AG09309 (cell line): ENCODE measurements at places on chromosomes 2 and 18.

GRCh38 chr18:79803611-79804051, 5.9 kb downstream of the KCNG2 start:
- DNase-seq, result no peak

DNA sequence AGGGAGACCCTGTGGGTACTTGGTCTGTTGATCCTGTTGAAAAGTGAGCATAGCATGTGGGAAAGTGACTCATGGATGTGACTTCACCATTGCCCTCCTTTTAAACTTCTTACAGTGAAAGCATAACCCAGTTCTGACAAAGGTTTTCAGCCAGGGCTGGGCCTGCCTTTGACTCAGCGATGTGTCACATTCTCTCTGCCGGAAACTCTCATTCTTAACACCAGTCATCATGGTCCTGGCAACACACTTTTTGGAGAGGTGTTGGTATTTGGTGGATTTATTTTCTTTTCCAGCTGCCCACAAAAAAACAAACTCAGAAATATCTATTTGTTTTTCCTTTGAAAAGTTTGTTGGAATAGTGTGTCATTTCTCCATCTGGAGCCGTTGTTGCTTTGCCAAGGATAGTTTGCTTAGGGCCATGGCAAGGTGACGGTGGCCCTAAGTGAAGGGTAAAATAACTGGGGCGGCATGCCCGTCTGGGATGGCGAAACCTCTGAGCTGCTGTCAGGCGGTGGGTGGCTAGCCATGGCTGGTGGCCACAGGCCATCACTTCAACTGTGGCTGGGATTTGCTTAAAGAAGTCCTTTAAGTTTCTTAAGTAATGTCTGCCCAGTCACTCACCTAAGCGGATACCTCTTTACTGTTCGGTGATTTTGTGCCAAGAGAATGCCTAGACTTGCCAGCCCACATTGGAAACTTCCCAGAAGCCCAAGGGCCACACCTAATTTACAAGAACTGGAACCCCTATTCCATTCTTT, 123.3 kb downstream of the LTBP1 start:
- peak; percentile 90 for DNase-seq

DNA sequence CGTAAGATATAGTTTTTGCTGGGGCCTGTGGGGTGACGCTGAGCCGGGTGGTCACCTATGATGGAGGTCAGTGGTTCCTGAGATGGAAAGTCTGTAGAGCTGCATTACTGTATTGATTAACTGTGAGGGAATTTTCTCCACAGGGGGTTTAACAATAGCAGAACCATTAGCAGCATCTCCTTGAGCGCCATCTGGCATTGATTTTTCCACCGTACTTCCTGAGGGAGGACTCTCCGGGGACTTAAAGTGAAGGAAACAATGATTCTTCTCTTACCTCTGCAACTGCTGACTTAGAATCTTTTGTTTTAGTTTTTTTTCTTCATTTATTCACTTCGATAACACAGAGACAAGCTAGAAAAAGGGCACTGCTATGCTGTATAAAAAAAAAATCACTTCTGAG, 22.6 kb upstream of the RNF125 start:
- DNase-seq, result no peak

- no peak for DNase-seq
These were observed 148.9 kb downstream of the AGPS start for GRCh38 chr2:177541258-177541991.

DNA sequence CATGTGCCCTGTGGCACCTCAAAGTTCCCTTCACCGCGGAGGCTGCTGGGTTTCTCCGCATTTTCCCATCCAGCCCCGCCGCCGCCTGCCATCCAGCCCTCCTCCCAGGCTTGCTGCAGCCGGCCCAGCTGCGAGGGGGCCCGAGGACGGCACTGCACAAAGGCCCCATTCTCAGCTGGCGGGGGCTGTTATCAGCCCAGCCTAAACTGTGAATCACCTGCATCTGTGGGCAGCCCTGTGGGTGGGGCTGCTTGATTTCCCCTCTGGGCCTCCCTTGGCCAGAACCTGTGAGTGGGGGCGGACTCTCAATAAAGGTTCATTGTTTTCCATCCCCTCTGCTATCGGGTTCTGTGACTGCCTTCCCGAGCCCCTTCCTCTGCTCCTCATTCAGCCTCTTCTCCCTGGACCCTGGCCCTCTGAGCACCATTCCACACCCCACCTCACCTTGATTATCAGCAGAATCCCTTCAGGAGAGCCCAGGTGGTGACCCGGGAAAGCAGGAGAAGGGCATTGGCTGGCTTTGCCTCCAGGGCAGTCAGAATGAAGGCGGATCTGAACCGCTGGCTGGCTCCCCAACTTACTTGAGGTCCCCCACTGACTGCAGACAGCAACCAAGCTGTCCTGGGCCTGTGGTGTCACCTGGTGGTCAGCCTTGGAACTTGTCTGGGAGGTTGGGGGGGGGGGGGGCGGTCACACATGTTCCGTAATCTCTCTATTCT, 204.5 kb downstream of the ZFP36L2 start:
- DNase-seq, result no peak

DNA sequence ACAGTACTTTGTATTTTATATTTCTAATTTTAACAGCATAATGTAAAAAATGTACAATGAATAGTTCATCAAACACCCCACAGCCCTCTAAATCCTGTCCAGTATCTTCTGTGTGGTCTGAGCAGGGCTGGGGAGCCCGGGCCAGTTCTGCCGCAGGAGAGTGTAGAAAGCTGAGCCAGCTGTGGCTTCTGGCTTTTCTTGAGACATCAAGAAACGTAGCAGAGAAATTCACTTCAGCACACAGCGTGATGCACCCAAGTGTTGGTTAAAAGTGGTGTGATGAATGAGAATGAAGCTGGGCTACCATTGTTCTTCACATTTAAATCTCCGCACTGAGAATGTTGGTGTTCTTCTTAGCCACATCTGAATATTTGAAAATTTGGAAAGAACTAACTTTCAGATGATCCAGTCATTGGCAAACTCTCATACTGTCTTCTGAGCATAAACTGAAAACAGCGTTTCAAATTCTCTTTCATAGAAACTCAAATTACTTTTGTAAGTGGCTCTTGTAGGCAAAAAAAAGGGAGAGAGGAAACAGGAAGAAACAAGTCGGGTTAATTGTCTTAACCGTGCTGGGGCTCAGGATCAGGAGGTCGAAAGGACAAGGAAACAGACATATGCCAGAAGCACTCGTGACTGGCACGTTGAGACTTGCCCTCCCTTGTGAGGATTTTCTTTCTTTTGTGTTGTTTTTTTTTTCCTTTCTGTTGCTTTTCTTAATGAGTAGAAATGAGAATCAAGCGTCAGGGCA, 23.4 kb upstream of the TMEM87B start:
- DNase-seq, result no peak

GRCh38 chr2:98522854-98523253, 78.2 kb downstream of the INPP4A start:
- no peak for DNase-seq

- DNase-seq, result no peak
These were observed 310.4 kb upstream of the NT5C1B start for GRCh38 chr2:18899725-18900124.

GRCh38 chr2:19592197-19592596, 233.8 kb upstream of the OSR1 start:
- DNase-seq, result no peak

DNA sequence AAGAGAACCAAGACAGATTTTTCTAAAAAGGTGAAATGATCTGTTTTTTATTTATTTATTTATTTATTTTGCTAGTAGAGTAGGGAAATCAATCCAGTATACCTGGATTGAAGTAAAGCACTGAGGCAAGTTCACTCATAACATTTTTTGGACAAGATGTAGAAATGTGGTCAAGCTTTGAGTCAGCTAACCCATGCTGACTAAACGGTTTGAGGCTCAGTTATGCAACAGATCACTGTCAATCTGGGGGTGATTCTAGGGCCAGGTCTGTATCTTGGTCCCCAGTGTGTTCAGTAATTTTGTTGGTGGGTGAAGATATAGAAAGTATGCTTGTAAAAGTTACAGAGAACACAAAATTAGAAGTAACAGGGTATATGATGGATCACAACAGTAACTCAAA, 60.2 kb downstream of the RMDN2 start:
- peak; percentile 65 for DNase-seq

DNA sequence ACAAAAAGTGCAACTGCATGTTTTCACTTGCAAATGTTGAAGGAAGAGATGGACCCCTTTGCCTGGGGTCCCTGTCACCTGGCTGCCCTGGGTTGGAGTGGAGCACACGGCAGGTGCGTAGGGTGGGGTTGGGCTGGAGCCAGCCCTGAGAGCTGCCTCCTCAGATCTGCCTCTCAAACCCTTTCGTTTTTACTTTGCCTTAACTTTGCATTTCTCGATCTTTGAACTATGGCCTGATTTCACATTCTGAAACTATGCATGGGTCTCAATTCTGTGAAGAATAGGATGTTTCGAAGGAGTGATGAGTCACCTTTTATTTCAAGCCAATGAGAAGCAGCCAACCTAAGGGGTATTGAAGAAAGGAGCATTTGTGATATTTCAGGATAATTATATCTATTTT, 132.8 kb downstream of the ACOXL start:
- no peak for DNase-seq

- DNase-seq, result no peak
These were observed 127.6 kb upstream of the SERPINE2 start for GRCh38 chr2:224166654-224167053.

DNA sequence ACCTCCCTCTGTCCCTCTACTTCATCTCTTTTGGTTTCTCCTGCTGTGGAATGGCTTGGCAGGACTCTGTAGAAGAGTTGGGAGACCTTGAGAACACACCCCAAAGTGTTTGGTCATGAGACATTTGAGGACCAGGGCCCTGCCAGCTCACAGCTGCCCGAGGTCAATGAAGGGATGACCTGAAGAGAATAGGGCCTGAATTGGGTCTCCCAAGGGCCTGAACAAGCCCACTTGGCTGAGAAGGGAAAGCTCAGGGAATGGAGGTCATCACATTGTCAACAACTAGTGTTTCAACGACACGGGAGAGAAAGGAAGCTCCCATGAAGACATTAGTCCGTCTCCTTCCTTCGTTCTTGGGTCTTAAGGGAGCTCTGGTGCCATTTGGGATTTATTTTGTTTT, 52.8 kb downstream of the TTC32 start:
- no peak for DNase-seq

DNA sequence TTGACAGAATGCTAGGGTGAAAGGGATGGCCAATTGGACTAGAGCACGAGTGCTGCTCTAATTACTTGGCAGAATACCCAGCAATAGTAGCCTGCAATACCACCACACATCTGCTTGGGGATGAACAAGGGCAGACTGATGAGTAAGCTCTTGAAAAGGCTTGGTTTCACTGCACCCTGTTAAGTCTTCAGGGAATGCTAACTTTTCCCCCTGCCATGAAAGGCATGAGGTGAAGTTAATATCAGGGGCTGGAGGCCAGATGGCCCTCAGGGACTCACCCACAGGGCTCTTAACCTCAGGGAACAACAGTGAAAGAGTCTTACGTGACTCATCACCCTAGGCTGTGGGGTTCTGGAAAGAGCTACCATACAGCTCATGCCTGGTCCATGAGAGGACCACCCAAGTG, 51.7 kb upstream of the MYL1 start:
- DNase-seq, result no peak

DNA sequence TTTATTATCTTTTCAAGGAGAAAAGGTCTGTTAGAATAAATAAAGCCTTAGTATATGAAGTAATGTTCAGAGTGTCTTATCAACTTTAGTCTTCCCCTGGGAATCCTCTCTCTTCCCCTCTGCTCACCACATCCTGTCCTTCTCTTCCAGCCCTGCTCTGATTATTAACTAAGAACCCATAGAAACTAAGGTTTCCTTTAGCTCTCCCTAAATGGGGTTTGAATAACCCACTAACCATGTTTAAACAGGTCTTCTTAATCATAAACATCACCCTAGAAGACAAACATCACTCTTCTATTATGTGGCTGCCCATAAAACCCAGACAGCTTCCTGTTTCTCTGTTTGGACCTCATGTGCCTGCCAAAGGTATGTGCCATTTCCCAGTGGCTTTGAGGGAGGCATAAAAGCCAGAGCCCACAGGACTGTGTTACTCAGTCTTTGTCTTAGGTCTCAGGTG, 50.1 kb downstream of the SLC14A1 start:
- DNase-seq, result no peak

DNA sequence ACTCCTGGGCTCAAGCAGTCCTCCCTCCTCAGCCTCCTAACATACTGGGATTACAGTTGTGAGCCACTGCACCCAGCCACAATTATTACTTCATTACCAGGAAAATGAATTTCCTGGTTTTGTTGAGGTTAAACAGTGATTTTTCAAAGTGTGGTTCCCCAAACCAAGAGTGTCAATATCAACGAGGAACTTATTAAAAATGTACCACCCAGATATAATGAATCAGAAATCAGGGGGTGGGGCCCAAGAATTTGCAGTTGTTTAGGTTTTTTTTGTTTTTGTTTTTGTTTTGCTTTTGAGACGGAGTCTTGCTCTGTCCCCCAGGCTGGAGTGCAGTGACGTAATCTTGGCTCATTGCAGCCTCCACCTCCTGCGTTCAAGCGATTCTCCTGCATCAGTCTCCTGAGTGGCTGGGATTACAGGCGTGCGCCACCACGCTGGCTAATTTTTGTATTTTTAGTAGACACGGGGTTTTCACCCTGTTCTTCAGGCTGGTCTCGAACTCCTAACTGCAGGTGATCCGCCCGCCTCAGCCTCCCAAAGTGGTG, 94.1 kb downstream of the WDSUB1 start:
- no peak for DNase-seq

GRCh38 chr2:19801367-19802080, 100.3 kb downstream of the TTC32 start:
- DNase-seq, result peak; percentile 86

GRCh38 chr18:35371412-35372195, 5.5 kb downstream of the ZNF396 start:
- peak; percentile 74 for DNase-seq

DNA sequence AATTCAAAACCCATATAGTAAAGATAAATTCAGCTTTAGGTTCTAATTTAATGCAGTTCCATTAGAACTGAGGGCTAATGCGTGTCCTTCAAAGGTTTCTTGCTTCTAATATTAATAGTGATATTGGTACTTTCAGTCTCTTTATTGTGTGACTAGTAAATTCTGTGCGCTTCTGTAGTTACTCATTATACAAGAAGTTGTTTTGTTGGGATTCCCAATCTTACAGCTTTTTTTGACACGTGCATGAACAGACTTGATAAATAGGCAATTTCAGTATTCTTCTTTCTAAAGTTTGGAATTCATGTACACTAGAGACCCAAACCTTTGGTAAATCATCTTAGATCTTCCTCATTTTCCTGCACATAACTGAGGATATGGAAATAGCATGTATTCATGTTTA, 71.8 kb downstream of the HAUS1 start:
- DNase-seq, result no peak

GRCh38 chr2:138155304-138155703, 191.0 kb downstream of the HNMT start:
- no peak for DNase-seq

GRCh38 chr2:83162421-83162820, 1296.7 kb downstream of the SUCLG1 start:
- no peak for DNase-seq

- no peak for DNase-seq
These were observed 46.4 kb downstream of the STK25 start for GRCh38 chr2:241461693-241462677.
